Activated CD4-positive, alpha-beta T cell treated with anti-CD3 and anti-CD28 coated beads, Interleukin-2, amount 10 ng/mL, durations not matched to agents 7 days and 5 days (primary cell): ENCODE measurements at places on chromosomes 7 and 10.

DNA sequence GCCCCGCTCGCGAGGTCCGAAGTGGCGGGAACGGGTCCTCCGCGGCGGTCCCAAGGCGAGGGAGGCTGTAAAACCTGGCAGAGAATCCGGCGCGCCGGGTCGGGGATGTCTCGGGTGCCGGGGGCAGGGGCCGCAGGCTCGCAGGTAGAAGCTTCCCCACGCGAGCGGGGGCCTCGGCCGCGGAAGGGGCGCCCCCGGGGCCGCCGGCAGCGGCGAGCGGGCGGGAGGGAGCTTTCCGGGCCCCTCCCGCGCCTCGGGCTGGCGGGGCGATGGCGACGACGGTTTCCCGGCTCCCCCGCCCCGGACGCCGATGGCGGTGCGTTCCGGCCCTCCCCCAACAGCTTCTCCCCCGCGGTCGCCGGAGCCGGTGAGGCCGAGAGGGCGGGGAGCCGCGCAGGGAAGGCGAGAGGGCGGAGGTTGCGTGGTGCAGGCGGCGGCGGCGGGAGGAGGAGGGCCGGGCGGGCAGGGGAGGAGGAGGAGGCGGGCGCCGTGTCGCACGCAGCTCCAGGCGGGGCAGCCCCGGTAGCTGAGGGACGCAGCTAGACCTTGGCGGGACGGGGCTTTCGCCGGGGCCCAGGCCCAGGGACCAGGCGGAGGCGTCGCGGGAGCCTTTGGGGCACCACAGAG lies at the start of gene CUL1:
TSS of gene CUL1 (plus strand) at position 507 of the 627 bp plus-strand sequence. CDS start 31,220 bp downstream, outside the sequence.
- DNase-seq: peak; percentile 86

DNA sequence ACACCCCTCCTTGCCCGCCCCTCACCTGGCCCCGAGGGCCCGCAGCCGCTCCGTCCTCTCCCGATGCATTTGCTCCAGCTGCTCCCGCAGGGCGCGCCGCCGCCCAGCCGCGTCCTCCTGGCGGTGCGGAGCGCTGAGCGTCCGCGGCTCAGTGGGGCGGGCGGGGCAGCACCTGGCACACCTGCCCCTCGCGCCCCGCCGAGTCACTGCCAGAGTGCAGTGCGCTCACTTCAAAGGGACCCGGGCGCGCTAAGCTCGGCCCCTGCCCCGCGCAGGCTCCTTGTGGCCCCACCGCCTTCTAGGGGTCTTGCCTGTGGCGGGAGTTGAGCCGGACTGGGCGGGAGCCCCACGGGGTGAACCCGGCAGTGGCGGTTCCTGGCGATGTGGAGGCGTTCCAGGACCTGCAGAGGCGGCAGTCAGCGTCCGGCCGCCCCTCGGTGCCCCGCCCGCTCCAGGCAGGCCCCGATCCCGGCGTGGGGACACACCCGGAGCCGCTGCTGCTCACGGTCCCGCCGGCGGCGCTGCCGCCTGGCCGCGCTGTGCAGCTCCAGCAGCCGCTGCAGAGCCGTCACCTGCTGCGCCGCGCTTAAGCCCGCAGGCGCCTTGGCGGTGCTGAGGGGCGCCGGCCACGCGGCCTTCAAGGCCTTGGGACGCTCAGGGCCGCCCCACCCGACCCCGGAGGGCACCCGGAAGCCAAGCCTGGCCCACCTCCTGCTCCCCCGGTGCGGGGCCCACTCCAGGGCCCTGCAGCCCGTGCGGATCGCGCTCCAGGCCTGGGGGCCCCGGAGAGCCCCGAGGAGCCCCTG lies 6.7 kb downstream of the ATP6V1F start:
- DNase-seq: peak; percentile 52

DNA sequence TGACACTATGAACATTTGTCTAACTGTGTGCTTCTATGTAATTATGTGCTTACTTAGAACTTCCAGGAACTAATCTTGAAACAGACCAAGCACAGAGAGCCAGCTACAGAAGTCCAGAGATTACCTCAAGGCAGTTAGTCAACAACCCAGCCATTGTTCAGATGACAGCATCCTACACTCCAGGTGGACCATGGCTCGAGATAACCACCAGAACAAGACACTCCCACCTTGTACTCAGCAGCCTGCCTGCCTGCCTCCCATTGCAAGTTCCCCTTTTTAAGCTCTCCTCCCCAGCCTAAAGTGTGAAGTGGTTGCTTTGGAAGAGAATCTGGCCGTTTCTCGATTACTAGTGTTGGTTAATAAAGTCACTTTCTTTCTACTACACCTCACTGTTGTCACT lies 1080.6 kb upstream of the LRRN3 start:
- no peak for DNase-seq

DNA sequence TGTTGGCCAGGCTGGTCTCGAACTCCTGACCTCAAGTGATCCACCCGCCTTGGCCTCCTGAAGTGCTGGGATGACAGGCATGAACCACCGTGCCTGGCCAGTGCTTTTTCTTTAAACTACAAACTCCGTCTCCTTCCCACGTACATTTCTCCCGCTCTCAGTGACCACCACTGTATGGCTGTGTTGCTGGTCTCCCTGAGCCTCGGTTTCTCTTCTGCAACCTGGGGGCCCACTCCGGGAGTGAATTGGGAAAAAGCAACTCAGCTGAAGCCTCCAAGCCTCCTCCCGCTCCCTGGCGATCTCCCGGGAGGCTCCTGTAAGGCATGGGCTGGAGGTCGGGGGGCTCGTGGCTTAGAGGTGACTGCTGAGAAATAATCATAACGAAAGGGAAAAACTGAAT lies 136.3 kb downstream of the ELFN1 start:
- no peak for DNase-seq

- DNase-seq: no peak
Observed at GRCh38 chr10:78175444-78176015, 141.9 kb downstream of the RPS24 start.

DNA sequence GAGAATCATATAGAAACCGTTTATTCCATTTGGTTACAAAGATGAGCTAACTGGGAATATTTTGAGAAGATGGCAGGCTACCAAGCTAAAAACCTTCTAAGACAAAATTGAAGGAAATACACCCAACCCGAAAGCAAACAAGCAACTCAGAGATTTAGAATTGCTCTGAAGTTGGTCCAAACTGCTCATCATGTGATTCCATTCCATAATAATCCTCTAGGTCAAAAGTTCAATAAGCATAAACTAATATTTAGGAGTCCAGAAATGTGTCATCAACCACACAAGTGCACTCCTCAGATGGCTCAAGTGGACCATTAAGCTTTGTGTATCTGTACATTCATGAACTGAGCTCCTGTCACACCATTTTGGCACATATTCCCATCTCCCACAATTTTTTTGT lies 28.7 kb downstream of the DGKI start:
- no peak for DNase-seq

DNA sequence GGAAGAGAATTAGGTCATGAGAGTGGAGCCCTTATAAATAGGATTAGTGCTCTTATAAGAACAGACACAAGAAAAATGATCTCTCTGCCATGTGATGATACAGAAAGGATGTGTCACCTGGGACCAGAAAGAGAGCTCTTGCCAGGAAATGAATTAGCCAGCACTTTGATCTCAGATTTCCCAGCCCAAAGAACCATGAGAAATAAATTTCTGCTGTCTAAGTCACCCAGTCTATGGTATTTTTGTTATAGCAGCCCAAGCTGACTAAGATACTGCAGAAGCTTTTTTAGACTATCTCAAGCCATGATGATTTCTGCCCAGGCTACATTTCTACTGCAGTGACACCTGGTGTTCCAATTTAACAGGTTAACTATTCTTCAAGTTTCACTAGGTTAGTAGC lies 84.8 kb downstream of the RSU1 start:
- no peak for DNase-seq

- DNase-seq: no peak
Observed at GRCh38 chr7:94417901-94418300, 23.2 kb downstream of the COL1A2 start.

- DNase-seq: no peak
Observed at GRCh38 chr7:74235518-74236268, 18.5 kb downstream of the RFC2 start.

- no peak for DNase-seq
Observed at GRCh38 chr7:135165862-135166261, 4.6 kb downstream of the CYREN start.

GRCh38 chr7:33392148-33392547 lies 262.8 kb downstream of the BBS9 start:
- no peak for DNase-seq

- DNase-seq: no peak
Observed at GRCh38 chr7:114554781-114555537, 140.3 kb downstream of the FOXP2 start.

GRCh38 chr7:110129159-110129558 lies 961.8 kb upstream of the LRRN3 start:
- DNase-seq: no peak

DNA sequence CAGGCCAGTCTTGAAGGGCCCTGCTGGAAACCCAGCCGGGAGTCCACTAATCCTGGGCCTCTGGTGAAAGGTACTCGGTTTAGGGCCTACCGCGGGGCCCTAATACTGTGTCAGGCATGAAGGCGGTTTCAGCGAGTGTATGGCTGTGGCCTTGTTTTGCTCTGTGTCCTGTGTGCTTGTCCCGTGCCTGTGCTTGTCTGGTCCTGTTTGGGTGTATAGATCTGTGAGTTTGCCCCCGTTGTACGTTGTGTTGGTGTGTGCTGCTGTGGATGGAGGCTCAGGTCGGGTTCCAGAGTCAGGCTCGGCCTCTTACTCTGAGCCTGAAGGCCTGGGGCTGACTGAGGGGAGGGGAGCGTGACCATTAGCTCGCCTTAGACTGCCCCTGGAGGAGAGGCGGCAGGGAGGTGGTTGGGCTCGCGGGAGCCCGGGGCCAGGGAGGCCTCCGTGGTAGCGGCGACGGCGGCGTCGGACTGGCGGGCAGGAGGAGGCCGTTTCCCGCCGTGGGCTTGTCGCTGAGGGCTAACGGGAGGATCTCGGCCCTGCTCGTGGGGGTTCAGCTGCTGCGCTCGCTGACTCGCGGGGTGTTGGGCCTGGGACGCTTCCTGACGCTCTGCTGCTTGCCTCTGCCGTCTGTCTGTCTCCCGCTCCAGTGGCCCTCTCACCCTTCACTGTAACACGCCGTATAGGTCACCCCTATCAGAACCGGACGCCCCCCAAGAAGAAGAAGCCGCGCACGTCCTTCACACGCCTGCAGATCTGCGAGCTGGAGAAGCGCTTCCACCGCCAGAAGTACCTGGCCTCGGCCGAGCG lies 2.6 kb downstream of the TLX1 start:
- DNase-seq: no peak

GRCh38 chr10:132850896-132851295 lies 64.9 kb upstream of the NKX6-2 start:
- no peak for DNase-seq

DNA sequence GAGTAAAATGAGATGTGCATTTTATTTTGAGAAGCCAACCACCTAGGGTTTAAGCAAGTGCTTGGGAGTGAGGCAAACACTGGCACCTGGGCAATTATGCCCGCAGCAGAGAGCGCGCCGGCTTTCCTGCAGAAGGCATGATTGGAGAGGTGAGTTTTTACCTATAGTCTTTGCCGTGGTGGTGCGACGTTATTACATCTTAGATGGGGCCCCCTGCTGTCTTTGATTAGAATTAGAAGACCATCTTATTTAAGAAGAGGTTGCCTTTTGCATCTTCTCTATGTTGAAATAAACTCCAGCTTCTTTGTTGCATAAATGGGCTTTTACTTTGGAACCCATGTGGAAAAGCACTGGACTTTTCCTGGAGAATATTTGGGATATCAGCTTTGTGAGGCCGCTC lies 409.5 kb downstream of the GLRX3 start:
- no peak for DNase-seq

DNA sequence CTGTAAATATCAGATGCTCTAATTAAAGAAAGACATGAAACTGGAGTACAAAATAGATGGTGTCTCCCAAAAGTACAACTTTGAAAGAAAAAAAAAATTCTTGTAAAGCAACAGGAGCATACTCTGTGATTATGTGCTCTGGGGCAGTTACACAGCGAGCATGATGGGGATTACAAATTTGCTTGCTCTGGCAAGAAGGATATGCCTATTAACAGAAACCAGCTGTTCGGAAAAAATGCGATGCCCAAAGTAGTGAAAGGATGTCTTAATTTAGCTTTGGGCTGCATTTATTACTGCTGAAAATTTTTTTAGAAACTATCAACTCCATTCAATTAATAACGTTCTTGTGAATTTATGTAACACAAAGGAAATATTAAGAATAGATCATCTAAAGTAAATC lies 256.9 kb upstream of the TPK1 start:
- no peak for DNase-seq

DNA sequence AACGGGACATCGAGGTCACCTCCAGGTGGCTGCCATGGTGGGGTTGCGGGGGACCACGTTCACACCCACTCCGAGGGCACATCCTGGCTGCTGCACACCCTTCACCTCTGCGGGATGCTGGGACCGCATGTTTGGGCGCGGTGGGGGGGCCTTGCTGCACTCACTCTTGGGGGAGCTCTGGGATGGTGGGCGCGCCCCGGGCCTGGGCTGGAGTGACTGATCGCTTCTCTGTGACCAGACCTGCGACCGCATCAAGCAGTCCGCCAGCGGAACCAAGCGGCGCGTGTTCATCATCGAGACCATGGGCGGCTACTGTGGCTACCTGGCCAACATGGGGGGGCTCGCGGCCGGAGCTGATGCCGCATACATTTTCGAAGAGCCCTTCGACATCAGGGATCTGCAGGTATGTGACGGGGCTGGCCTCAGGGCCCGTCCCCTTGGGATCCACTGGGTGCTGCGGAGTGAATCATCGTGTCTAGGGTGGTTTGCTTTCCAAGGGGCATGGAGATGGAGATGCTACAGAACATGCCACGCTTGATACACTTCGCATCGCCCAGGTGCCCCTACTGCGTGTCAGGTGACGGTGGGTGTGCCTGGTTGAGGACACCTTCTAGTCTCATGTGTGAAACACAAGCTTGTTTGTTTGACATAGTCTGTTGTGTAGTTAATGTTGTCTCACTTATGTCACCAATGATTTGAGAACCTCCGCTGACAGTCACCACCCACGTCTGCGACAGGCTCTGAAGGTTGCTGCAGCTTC lies 42.8 kb downstream of the PITRM1 start:
- DNase-seq: no peak

DNA sequence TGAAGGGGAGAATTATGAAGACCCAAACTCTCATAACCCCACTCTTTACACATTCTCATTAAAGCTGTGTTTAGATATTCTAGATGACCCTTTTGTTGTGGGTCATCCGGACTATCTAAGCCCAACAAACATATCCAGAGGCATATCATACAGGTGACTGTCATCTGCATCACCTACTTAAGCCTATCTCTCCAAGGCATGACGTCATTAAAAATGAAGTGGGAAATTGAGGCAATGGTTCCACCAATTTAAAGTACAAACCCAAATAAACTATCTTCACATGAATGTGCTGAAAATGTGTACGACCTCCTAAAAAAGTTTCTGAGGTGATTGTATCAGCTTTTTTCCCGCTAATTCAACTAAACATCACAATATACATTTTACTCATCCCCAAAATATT lies 4.5 kb upstream of the RALA start:
- DNase-seq: no peak

DNA sequence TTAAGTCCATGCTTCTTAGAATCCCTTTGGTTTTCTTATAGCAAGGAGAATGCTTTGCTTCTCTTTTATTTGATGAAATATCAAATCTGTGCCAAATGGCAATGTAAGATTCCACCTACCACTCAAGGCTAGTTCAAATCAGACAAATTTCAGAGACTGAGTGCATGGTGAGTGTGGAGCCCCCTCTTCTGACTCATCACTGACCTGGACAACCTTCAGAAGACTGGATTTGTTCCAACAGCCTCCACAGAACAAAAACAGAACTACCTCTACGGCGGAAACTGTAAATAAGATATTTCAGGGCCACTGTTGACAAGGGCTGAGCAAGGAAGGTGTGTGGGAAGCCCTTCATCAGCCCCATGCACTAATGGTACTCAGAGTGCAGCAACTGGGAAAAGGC lies 21.1 kb downstream of the NCAPG2 start:
- no peak for DNase-seq

GRCh38 chr10:64071218-64071617 lies 550.0 kb downstream of the REEP3 start:
- DNase-seq: no peak

GRCh38 chr10:35612385-35613106 lies 7.4 kb downstream of the GJD4 start:
- no peak for DNase-seq
